ENCODE measurements at places on chromosomes 6 and 20.

DNA sequence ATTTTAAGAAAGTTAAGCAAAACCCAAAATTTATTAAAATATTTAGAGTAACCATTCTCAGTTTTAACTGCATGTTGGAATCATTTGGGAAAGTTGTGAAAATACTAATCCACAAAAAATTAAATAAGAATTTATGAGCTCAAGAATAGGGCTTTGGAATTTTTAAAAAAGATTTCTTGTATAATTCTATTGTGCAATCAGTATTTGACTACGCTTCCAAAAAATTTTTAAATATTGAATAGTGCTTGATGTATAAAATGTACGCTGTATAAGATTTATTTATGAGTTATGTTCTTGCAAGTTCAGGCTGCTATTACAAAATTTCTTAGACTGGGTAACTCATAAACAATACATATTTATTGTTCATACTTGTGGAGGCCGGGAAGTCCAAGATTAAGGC is 571.7 kb downstream of the MMUT start:
- no peak for DNase-seq

GRCh38 chr6:135630789-135631376 is 133.3 kb upstream of the AHI1 start:
- DNase-seq: no peak

- DNase-seq: no peak
These were observed 22.1 kb downstream of the SLC35A1 start for GRCh38 chr6:87494761-87495422.

- no peak for DNase-seq
These were observed 48.1 kb upstream of the HLA-E start for GRCh38 chr6:30441171-30441570.

GRCh38 chr6:142374965-142375733 is 73.3 kb downstream of the ADGRG6 start:
- no peak for DNase-seq

DNA sequence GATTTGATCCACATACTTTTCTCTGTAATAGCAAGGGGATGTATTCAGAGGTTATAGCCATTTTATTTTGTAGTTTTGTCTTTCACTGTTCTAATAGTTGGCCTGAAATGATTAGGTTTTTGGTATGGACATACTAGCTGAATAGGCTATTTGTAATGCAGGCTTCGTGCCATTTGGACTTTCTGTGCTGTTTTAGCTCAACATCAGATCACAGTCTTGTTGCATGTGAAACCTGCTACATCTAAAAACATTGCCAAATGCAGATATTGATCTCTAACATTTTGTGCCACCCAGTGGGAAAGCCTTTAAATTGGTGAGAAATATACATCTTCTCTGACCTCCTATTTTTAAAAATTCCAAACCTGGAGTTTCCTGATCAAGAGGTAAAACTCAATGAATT is 157.5 kb upstream of the SCGN start:
- DNase-seq: no peak

DNA sequence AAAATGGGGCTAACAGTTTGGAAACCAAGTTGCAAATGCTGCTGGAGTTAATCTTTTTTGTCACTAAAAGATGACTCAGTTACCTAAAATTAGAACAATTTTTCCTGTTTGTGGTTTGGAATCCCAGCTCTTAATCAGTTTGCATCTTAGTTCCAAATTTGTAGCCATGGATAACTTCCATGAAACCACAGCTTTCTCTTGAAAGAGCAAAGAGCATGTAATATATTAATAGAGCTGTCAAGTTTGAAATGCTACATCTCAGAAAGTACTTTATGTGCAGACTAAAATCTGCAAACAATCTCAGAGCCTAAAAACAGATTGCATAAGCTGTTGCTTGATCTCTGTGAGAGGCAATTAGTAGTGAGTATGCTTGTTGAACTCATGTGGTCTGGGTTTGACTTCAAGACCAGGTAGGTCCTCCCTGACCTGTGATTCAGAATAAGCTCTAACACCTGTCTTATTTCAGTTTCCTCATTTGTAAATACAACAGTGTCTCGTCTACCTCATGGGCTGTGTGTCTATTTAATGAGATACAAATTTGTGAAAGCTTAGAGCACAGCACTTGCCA is 23.5 kb downstream of the DHX35 start:
- no peak for DNase-seq

DNA sequence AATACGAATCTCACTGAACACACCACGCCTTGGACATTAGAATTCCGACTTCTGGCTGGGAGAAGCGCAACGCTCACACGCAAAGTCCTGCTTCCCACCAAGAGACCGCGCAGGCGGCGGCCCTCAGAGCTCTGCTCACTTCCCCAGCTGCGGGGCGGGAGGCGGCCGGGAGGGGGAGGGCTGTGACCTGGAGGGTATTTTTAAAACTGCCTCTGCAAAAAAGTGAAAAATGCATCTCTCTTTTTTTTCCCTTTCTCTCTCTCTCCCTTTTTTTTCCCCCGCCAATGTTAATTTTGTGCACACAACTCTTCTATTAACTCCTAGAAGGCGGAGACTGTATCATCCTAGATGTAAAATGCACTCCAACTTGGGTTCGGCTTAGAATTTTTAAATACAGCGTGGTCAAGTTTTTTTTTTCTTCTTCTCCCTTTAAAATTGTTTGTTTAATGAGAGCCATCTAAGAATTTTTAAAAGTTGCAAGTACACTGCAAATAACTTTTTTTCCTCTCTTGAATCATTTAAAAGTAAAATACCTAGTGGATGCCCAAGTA is 66.4 kb downstream of the STX11 start:
- no peak for DNase-seq

DNA sequence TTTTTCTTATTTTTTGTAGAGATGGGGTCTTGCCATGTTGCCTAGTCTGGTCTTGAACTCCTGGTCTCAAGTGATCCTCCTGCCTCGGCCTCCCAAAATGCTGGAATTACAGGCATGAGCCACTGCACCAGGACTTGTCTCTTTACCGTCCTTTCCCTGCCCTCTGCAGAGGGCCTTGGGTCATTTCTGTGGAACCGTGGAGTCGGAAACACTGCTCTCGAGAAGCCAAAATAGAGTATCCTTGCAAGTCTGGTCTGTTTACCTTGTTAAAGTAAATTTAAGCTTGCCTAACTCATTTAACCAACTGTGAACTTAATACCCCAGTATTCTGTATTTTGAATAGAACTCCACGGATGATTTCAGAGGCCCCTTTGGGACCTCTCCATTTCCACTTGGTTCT is 51.4 kb downstream of the KDM1B start:
- no peak for DNase-seq

DNA sequence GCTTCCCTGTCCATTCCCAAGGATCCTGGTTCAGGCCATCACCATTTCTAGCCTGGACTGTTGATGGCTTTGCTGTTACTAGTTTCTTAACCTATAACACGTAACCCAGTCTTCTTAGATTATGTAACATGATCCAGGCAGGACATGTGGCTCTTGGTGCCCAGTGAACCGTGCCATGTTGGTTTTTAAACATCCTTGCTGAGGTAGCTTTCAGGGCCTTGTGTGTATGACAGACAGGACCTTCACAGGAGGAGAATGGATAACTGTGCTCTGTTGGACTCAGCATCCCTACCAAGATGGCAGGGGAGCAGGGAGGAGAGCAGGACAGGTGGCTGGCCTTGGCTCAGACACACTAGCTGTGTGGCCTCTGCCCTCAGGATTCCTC is 46.8 kb downstream of the PANK2 start:
- no peak for DNase-seq

DNA sequence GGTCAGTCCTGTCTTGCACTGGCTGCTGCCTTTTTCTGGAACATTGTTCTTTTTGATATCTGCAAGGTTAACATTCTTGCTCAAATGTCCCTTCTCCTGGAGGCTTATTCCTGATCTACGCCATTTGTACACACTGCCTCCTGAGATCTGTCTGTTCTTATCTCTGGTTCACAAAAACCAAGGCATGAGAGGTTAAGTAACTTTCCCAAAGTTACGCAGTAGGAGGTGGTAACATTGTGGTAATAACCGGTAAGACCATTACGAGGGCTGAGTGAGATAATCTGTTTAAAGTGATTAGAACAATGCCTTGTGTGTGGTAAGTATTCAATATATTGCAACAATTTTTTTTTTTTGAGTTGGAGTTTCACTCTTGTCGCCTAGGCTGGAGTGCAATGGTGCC is 132.1 kb downstream of the FNDC1 start:
- DNase-seq: no peak

DNA sequence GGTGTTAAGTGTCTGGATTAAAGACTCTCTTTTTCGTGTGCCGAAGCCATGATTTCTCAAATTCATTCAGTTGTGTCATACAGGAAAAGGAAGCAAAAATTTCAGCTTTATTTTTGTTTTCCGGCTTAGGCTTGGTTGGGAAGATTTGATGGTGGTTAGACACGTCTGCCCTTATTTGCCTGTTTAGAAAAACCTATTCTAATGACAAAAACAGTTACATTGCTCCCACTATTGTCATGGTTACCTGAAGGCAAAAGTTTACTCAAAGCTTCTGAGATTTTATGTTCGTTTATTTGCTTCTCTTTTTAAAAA is 982 bp downstream of the DNAJC5 start:
- no peak for DNase-seq

- DNase-seq: no peak
These were observed 6.1 kb downstream of the UBD start for GRCh38 chr6:29553268-29554057.

DNA sequence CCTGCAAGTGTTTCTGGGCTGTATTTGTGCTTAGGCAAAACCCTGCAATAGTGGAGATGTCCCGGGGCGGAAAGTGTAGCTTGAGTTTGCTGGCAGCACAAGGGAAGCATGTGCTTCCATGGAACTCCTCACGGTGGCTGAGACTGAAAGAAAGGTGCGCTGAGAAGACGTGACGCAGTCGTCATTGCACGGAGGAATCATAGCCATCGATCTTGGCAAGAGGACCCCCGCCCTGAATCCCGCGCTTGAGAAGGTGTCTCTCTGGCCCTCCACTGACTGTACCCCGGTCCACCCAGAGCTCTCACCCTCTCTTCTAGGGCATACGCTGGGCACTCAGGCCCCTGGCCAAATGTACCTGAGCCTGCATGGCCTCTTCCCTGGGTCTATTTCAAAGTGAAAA is 1081.8 kb upstream of the DEFB115 start:
- no peak for DNase-seq

- no peak for DNase-seq
These were observed 3.4 kb downstream of the MYT1 start for GRCh38 chr20:64167676-64168075.

- DNase-seq: no peak
These were observed 280.8 kb downstream of the SOX4 start for GRCh38 chr6:21874372-21874771.

DNA sequence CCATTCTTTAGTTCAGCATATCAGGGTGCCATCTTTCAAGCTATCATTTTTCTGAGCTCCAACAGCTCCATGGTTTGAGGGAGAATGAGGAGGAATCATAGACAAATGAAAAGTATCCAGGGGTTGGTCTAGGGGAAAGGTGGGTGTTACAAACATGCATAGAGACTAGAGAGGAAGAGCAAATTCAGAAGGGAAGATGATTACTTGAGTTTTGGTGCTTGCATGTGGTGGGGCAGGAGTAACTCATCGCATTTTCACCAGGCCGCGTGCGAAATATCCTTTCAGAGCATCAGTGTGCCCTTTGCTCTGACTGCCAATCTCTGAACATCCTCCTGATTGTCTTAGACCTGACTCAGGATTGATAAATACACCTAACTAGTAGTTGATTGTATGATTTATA is 7.7 kb upstream of the BICRAL start:
- DNase-seq: no peak

DNA sequence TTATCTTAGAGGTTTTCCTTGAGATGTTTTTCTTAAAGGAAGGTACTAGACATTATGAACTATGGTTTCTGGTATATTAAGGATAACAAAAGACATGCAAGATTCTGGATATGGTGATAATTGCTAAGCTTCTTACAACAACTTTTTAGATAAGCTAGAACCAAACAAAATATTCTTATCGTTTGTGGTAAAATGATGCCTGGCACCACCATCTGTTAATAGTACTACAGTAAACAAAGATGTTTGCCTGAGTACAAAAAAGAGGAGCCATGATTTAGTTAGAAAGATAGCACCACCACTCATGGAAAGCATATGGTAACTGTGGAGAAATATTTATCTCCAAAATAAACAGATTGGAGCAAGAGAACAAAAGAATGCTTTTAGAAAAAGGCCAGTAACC is 747.3 kb downstream of the COL12A1 start:
- DNase-seq: no peak

DNA sequence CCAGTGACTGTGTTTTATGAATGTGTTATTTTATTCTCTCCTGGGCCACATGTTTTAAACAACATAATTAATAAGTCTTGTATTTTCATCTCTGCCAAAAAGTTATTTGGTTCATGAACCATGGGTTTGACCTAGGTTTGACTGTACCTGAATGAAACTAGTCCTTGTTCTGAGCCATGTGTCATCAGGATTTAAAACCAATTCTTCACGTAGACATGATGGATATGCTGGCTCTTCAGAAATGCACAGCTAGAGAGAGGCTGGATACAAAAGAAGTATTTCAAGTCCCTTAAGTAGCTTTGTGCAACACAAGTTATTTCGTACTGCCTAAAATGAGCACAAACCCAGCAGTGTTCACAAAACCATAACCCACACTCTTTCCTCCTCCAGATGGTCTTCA is 116.1 kb downstream of the IBTK start:
- DNase-seq: no peak

DNA sequence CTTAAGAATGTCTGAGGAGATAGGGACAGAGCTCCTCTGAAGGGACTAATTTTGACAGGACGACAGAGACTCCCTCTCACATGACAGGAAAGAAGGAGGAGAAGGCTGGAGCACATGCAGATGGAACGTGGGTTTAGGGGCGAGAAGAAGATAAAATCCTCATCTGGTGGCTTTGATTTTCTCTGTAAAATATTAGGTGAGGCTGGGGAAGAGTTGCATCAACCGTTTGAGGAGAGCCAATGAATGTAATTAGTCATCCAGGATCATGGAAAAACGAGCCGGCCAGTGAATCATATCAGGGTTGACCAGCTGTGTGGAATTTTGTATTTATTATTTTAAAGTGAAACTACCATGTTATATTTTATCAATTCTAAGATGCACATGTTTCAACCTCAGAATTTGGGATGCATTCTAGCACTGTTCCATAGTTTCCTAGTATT is 46.9 kb upstream of the ADGRF4 start:
- no peak for DNase-seq

DNA sequence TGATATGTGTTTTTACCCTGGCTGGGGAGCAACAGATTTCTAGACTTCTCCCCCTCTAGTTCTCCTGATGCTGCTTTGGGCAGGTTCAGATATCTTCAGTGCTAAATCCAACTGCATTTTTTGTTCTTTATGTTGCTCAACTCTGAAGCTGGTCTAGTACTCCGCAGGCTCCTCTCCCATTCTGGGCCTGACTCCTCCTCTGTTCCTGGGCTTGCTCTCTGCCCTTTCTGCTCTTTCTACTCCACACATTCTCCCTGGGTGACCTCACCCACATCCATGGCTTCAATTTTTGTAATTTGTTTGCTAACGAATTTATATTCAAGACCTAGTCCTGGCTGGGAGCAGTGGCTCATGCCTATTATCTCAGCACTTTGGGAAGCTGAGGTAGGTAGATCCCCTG is 6.4 kb downstream of the FYN start:
- no peak for DNase-seq

- DNase-seq: no peak
These were observed 46.2 kb downstream of the HLA-C start for GRCh38 chr6:31225735-31226134.
